NCI-H1436 treated with DMSO at 0.1 percent for 48 hours (cell line): ENCODE measurements at places on chromosomes 1 and 21.
A peak's percentile ranks its signal among the peaks of the same experiment; 100 is the strongest.

GRCh38 chr1:88803444-88803843 is 87.9 kb downstream of the GTF2B start:
- DNase-seq: no peak

DNA sequence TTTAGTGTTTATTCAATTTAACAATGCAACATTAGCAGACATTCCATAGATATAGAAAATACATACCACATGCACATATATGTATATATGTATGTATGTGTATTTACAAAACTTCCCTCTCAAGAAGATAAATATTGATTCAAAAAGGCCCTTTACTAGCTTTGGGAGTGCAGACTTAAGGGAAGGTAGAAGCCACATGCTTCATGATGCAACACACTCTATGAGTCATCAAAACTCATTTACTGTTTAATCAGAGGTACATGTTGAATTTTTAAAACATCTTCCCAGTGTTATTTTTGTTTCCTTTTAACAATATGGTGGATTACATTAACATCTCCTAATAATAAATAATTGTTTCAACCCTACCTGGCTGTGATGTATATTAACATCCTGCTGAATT is 61.4 kb upstream of the KIRREL1 start:
- DNase-seq: no peak

- DNase-seq: no peak
Observed at GRCh38 chr1:39701049-39701439, 9.8 kb upstream of the HPCAL4 start.

GRCh38 chr1:93437976-93438605 is 9.8 kb upstream of the FNBP1L start:
- peak; percentile 10 for DNase-seq

- no peak for DNase-seq
Observed at GRCh38 chr1:89670163-89670562, 37.2 kb downstream of the LRRC8C start.

- no peak for DNase-seq
Observed at GRCh38 chr21:42535602-42536171, 22.0 kb downstream of the SLC37A1 start.

- DNase-seq: no peak
Observed at GRCh38 chr1:151822404-151822803, 9.2 kb downstream of the RORC start.

DNA sequence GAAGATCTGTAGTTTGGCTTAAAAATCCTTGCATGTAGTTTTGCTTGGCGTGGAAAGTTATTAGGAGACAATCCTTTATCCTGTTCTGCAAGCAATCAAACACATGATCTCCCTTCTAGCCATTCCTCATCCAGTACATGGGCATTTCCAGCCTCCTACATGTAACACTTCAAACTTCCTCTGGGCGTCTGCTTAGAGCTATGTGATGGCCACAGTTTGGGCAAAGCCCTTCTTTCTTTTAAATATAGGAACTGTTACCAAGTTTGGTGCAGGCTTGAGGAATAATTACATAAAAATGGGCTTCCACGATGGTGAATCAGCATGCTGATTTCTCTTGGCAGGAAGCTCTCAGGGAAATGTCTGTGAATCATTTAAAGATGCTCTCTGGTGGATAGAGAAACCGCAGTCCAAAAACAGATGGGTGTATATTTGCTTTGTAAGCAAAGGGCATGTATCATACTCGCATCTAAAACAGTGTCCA is 176.9 kb upstream of the FMN2 start:
- no peak for DNase-seq

DNA sequence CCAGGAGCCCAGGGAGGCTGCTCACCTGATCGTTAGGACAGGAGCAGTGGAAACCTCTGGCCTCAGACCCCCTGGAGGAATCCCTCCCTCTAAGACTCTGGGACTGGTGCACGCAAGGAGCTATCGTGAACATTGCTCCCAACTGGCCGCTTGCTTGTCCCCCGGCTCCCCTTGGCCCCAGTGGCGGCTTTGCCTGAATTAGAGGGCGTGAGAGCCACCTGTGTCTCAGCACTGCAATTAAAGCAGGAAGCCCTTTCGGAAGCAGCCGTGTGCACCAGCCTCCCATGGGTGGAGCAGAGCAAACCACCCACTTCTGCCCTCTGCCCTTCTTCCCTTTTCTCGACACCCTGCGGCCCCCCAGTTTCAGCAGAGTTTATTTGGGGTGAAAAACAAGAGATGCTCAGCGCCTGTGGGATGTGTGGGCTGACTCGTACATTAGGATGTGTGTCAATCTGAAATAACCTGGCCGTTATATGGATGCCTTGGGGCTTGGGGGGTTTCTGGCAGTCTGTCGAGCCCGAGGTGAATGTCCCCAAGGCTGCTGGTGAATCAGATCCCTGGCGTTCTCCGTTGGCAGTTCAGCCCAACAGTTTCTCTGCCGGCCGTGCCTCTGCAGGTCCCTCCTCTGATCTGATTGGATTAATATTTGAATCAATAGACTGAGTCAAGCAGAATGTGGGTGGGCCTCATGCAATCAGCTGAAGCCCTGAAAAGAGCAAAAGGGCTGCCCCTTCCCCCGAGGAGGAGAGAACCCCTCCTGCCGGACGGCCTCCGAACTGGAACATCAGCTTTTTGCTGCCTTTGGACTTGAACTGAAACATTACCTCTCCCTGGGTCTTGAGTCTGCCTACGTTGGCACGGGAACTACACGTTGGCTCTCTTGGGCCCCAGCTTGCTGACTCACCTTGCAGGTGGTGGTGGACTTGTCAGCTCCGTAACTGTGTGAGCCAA is 7.3 kb upstream of the UMODL1 start:
- no peak for DNase-seq

- no peak for DNase-seq
Observed at GRCh38 chr1:184143449-184143848, 91.9 kb downstream of the TSEN15 start.

GRCh38 chr1:15343729-15344128 is 66.0 kb upstream of the EFHD2 start:
- DNase-seq: no peak

GRCh38 chr21:41559658-41560631 is 52.0 kb upstream of the TMPRSS2 start:
- no peak for DNase-seq
